T1000 (cell line): ENCODE measurements at places on chromosomes 6 and 20.

- DNase-seq = no peak
Measured at GRCh38 chr6:107419733-107420132, 39.6 kb downstream of the PDSS2 start.

- no peak for DNase-seq
Measured at GRCh38 chr6:123965894-123966293, 162.2 kb downstream of the NKAIN2 start.

DNA sequence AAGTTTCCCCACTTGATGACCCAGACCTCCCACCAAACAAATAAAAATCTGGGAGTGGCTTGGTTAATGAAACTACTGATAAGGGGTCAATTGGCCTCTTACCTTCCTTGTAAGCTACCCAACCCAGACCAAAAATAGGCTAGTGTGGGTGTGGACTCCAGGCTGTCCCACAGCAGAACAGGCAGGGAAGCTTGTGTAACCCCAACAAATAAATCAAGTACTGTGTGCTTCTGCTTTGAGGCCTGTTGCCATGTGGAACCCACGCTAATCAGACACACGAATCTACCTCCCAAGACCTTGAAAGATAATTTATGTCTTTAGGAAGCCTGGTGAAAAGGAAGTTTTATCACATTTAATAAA is 33.7 kb upstream of the PAQR8 start:
- DNase-seq = no peak

- no peak for DNase-seq
Measured at GRCh38 chr20:59087829-59088433, 45.3 kb upstream of the PRELID3B start.

GRCh38 chr6:6851059-6851948 is 256.5 kb upstream of the RREB1 start:
- DNase-seq = no peak

DNA sequence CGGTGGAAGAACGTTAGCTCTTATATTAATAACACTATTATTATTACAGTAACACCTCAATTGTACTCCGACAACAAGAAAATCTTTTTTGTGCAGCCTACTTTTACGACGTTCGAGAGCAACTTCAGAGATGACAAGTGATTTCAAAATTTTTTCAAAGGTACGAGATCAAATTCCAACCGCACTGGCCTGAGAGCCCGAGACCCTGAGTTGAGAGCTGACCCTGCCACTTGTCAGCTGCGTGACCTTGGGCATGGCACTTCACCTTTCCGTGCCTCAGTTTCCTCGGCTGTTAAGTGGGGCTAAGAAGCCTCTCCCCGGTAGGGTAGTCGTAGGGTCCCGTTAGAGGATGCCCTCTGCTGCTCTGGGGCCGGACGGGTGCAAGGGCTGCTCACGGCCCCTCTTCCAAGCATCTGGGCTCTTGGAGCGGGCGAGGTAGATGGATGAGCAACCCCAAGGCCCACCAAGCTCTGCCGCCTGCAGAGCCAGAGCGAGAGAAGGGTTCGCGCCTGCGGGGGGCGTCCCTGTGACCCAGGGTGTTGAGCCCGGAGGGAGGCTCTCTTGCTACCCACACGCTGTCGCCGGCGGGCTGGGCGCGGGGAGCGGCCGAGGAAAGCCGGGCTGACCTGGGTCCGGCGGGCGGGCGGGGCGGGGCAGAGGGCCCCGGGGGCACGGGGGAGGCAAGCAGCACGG is 510 bp downstream of the NDRG3 start:
- DNase-seq = no peak

DNA sequence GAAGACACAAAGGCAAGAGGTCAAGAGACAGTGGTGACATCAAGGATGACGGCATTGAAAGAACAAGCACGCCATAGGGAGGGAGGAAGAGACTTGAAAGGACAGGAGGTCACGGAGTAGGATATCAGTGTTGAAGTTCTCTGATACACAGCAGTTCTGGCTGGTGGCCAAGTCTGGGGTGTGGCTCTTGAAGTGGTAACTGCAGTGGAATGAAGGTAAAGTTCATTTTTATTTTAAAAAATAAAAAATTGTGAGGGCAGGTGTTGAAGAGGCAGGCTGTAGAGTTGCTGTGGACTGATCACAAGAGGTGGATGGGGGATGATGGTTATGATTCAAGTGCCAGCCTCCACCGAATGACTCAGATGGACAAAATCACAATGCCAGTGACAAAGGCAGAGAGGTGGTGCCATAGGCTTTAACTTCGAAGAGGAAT is 53.2 kb upstream of the BMP2 start:
- DNase-seq = no peak

DNA sequence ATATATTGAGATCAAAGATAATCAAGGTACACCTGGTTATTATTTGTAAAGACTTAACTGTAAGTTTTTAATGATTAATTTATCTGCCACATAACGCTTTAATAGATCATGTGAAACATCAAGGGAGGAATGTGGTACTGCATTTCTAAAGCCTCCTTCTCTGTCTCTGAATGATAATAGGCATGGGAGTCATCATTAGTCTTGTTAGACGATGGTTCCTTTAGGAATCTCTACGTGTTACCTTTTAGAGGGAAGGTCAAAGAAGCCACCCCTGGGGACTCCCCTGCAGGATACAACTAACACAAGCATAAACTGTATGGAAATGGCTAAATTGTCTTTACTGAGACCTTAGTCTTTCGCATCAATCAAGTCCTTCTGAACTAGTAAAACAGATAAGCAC is 173.6 kb upstream of the MCHR2 start:
- DNase-seq = no peak

GRCh38 chr6:146856296-146856695 is 257.5 kb downstream of the ADGB start:
- no peak for DNase-seq

DNA sequence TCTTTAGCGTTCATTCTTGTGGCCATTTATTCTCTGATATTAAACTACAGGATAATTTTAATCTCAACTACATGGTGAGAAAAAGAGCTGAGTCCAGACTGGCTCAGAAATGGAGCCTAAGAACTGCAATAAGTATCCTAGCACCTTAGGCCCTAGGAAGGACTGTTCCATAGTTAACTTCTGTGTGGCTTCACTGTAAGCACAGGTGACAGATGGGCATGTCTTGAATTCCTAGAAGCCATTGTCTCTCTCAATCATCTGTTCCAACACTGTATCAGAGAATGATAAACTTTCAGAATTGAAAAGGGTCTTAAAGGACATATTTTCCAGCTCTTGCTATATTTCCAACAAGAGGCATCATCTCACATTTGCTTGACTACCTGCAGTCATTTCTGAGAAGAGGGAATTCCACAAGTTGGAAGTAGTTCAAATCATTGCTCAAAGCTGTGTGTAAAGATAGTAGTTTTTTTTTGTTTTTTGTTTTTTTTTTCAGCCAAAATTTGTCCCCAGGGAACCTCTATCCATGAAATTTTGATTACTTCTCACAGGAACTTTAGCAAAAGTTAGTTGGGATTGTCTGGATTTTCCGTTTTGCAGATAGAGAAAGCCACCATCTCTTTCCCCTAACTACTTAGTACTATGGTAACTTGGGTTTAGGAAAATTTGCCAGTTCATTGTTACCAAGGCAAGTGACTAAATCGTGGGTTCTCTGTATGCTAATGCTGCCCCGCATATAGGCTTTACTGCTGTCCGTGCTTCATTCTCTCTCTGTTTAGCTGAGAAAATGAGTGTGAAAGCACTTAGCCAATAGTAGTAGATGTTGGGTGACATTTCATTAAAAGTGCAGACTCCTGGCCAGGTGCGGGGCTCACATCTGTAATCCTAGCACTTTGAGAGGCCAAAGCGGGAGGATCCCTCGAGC is 47.2 kb downstream of the KCNS1 start:
- no peak for DNase-seq

- DNase-seq = no peak
Measured at GRCh38 chr6:91193446-91193845, 606.6 kb upstream of the MAP3K7 start.

GRCh38 chr20:11063444-11063843 is 389.6 kb upstream of the JAG1 start:
- no peak for DNase-seq

DNA sequence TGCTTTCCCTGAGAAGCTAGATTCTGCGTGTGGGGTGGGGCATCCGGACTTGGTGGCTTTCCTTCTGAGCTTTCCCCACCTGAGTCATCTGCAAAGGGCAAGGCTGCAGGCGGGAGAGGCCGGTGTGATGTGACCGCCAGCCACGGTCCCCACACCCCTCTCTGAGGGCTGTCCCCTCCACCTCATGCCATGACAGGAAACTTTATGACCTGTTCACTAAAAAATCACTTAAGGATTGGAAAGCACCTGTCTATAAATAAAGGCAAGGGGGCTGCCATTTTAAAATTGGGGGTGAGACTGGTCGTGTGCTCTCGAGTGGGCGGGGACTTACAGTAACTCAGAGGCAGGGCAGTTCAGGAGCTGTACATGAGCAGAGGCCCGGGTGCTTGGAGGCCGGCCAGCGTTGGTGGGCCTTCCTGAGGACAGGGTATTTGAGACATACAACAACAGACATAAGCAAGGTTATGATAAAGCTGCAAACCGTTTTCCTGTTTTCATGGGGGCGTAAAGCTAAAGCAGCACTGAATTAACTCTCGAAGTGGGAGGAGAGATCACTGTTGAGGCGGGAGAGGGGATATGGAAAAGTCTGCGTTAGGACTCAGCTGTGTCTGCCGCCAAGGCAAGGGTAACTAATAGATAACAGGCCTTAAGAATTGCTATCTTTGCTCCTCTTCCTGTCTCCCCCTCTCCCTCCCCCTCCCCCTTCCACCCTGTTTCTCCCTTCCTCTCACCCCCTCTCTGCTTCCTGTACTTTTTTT is 16.1 kb upstream of the SERPINB1 start:
- no peak for DNase-seq
